NCI-H774 (cell line): ENCODE measurements at places on chromosomes 11 and 22.

DNA sequence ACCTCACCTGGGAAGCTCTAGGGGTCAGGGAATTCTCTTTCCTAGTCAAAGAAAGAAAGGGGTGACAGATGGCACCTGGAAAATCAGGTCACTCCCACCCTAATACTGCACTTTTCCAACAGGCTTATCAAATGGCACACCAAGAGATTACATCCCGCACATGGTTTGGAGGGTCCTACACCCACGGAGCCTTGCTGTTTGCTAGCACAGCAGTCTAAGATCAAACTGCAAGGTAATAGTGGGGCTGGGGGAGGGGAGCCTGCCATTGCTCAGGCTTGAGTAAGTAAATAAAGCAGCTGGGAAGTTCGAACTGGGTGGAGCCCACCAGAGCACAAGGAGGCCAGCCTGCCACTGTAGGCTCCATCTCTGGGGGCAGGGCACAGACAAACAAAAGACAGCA, 2830.6 kb upstream of the OR11H1 start:
- no peak for DNase-seq

- DNase-seq, result no peak
These were observed 34.6 kb downstream of the LIMK2 start for GRCh38 chr22:31246687-31247086.

- DNase-seq, result no peak
These were observed 48.9 kb downstream of the RELT start for GRCh38 chr11:73425108-73425507.

DNA sequence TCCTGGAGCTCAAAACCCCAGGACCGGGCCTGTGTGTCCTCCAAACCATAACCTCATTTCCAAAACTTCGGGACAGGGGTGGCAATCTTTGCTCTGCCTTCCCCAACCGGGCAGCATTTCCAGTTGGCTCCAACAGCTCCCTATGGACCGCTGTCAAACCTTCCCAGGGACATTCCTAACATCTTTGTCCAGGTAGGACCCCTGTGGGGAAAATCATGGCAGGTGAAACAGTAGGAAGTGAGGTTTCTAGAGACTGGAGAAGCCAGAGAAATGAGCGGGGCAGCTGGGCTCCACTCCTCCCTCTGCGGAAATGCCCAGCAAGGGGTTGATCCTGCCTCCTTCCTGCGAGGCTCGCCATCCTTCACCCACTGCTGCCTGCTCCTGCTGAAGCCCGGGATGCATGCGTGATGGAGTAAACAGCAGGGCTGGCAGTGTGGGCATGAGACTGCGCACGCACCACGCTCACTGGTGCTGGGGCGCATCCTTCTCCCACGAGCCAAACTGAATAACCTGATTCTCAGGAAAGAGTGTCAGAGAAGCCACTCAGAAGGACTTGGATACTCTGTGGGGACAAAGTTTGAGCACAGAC, 136.4 kb downstream of the BUD13 start:
- DNase-seq, result no peak

GRCh38 chr11:44784436-44784760, 57.6 kb downstream of the TSPAN18 start:
- DNase-seq, result no peak

DNA sequence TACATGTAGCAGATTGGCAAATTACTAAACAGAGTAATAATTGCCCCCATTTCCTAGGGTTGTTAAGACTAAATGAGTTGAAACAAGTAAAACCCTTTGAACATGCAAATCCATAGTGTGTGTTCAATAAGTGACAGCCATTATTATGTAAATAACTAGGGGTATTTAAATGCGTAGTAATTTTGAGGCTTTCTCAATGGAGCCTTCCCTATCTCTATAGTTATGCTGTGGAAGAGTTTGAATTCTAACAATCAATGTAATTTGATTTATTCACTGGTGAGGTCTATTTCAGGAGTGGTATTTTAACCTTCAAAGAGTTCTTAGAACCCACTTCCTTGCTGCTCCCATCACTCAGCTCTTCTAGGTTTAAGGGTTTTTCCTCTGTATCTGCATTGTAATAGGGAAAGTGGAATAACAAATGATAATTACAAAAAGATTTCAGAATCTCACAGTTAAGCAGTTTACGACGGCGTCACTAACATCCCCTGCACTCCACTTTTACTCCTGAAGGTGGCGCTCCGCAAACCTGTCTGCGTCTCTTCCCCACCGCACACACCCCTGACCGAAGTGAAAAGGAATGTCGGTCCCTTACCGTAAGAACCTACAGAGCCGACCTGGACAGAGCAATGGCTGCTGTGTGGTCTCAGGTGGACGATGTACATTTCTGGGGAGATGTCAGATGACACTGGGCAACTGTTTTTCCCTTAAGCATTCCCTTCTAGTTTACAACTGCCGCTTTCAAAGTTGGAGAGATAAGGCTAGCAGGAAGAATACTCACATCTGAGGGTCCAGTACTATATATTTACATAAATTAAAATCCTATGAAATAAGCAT, 80.8 kb downstream of the ZC3H12C start:
- no peak for DNase-seq

GRCh38 chr22:29609139-29609538, 5.7 kb downstream of the NF2 start:
- no peak for DNase-seq

DNA sequence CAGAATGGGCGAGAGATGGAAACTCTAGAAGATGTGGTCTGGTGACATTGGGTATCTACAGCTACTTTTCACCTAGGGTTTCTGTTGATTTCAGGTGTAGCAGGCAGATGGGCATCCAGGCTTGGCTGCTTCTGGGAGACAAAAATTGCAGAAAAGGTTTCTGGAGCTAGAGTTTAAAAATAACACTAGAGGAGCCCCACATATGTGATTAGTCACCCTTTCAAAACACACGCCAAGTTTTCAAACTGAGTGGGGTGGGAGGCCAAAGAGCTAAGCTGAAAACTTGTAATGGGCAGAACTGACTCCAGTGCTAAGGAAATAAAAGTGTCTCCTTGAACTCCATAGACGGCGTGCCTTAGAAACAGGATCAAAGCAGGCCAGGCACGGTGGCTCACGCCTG, 80.8 kb downstream of the GRK3 start:
- DNase-seq, result no peak

DNA sequence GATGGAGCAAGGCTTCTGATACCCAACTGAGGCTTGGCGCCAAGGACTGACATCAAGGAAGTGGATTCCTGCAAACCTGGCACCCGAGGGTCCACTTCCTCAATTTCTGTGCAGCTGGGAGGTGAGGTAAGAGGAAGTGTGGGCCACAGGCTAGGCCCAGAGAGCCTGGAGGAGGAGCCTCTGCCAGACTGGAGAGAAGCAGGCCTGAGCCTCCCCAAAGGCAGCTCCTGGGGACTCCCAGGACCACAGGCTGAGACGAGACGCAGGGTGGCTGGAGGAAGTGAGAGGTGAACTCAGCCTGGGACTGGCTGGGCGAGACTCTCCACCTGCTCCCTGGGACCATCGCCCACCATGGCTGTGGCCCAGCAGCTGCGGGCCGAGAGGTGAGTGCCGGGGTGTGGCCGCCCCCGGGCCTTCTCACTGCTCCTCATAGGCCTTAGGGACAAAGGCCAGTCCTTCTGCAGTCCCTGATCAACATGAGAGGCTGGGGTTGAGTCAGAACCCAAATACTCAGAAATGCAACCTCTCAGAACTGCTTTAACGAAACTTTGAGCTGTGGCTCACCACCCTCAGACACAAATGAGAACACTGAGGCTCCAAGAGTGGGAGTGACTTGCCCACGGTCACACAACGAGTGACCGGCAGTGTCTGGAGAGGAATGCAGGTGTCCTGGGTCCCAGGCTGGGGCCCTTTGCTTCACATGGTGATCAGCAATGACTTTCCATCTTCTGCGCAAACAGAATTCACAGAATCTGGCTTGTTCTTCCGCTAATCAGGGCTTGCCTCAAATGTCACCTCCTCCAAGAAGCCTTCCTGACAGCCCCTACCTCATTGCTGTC, at the start of gene NCF4:
Gene NCF4 (plus strand): TSS at position 186 of the 839 bp plus-strand sequence. CDS start 166 bp downstream, at position 352.
- no peak for DNase-seq

DNA sequence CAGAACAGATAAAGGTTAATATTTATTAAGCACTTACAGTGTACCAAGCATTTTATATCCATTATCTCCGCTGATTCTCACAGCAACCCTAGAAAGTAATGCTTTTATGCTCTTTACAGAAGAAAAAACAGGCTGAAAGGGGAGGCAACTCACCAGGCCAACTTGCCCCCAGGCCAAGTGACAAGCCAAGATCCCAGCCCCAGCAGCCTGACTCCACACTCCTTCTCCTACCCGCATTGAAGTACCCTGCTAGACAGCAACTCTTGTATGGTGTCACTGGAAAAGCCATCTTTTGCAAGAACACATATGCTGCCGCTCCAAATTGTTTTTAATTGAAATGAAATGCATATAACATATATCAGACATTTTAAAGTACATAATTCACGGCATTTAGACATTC, 25.6 kb downstream of the SMCO4 start:
- no peak for DNase-seq
